MG63 (cell line): ENCODE measurements at places on chromosomes 7 and 10. TPM values are rescaled to one million over a fixed set of nuclear protein-coding genes. Genes with fewer than 3 reads are reported as not detected.

The NEUROG3 gene
- total RNA-seq = not detected in 2 replicates

The AVL9 gene
- total RNA-seq = 9.3 and 10.5 TPM in 2 replicates

The TLL2 gene
- not detected in 2 replicates for total RNA-seq

The TRIM50 gene
- not detected in 2 replicates for total RNA-seq

The ATOH7 gene
- total RNA-seq = not detected in 2 replicates

The GIMAP6 gene
- total RNA-seq = not detected in 2 replicates

DNA sequence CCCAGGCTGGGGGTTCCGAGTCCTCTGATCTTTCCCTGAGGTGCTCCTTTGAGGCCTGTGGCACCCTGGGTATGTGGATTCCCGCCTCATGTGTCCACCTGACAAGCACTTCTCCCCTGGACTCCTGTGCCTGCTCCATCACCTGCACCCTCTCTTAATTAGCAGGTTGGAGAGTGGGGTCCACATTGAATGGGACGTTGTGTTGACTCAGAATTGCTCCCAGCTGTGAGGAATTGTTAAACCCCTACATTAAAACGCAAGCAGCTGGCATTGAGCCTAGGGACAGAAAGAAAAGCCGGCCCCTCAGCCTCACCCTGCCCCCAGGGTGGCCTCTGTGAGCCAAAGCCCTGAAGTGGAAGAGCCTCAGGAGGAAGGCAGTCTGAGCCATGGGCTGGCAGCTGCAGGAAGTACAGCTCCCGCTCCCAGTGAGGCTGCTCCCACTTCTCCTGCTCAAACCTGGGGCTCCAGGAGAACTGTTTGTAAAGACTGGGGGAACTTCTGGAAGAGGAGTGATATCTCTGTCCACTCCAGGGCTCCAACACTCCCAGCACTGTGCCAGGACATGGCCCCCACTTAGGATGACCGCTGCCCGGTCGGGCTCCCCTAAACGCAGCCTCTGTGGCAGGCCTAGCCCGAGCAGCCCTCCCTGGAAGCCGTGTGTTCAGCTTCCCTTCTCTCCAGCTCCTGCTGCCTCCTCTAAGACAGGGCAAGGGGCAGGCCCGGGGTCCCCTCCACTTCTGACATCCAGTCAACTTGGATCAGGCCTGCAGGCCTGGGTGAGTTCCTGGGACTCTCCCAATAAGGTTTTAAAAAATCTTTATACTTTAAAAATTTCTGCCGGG, 1.8 kb upstream of the OPN4 start:
- DNase-seq = no peak

GRCh38 chr7:1919539-1920265, 249.6 kb downstream of the ELFN1 start:
- no peak for DNase-seq

DNA sequence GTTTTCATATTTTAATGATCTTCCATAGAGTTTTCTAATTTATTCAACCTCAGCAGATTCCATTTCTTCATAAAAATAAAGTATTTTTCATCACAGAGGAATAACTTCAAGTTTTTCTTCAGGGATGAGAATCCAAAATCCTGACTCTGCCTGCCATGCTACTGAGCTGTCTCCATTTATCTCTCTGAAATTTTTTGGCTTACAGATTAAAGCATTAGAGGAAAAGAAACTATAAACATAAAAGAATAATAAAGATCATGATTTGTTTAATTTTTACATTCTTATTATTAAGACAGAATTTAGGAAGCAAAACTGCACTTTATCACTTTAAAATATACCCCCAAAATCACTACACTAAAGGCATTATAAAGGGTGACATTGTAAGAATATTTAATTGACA, 301.8 kb upstream of the NFE2L3 start:
- no peak for DNase-seq

DNA sequence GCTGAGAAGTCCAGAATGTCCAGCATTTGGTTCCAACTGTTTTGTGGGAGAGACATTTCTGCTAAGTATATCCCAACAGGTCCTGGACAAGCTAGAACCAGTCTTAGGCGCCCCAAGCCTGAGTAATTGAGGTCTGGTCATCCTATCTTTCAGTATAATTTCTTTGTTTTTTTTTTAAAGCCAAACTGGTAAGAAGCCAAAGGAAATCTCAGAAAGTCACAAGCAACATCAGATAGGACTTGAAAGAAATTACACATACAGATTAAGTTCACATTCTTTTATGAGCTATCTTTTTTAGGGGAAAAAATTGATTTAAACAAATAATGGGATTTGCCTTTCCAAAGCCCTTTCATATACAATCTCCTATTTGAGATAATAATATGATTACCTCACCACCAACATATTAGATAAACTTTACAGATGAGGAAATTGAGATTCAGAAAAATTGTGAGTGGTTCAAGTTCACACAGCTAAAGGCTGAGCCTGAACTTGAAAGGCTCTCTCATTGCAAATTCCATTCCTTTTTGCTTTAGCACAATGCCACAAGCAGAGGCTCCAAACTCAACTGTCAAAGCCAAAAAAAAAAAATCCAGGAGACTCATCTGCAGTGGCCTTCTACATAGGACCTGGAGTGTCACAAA, 15.0 kb downstream of the PDLIM1 start:
- DNase-seq = peak; percentile 64

GRCh38 chr7:35465791-35466336, 212.0 kb upstream of the TBX20 start:
- no peak for DNase-seq

DNA sequence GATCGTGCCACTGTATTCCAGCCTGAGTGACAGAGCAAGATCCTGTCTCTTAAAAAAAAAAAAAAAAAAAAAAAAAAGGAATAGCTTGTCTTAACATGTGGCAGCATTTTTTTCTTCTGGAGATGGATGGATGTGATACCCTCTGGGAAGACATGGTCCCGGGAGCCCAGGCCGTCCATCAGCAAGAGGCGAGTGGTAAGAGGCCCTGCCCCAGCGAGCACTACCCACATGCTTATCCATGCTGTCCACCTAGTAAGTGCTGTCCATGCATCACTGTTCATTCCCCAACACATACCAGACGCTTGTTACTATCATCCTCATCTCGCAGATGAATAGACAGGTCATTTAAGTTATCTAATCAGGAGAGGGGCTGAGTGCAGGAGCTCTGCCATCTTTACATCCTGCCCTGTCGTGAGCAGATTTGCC, 12.9 kb downstream of the ATP6V1F start:
- DNase-seq = no peak

GRCh38 chr10:33428682-33429081, 94.2 kb upstream of the NRP1 start:
- no peak for DNase-seq

- DNase-seq = peak; percentile 8
These were observed 37.0 kb downstream of the TBC1D12 start for GRCh38 chr10:94439275-94439861.

DNA sequence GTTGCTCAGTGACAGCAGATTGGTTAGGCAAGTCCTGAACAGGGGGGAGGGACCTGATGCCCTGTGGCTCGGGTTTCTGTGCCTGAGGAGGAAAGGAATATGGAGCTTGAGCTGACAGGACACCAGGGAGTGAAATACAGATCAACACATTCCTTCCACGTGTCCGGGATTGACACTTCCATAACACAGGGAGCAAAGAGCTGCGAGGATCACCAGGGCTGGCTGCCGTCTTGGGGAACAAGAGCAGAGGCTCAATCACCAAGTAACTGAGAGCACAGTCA, 36.7 kb upstream of the EFCAB10 start:
- no peak for DNase-seq
